ENCODE measurements at places on chromosomes 7 and 10. TPM values are rescaled to one million over a fixed set of nuclear protein-coding genes. Genes with fewer than 3 reads are reported as not detected.

DNA sequence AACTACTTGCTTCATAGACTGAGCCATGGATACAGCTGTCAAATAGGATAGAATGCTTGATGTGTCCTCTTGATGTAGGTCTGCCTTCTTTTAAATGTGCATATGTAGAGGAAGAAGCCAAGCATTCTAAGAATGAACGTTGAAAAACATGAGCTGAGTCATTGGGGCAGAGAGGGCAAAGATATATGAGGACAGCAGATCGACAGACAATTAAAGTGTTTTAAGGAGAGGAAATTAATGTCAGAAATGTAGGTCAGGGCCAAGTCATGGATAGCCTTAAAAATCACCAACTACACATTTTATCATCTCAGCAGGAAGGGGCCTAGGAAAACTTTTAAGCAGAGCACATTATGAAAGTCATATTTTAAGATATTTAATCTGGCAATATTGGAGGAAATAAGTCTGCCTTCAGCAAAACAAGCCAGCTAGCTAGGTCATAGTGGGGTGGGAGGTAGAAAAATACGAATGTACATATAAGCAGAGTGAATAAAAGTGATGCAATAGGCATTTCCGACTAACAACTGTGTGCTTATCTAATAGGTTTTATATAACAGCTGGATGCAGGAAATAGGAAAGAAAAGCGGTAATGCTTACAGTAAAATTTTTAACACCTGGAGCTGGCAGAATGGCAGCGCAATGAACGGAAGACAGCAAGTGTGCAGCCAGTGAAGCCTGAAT lies 638.3 kb upstream of the TPK1 start:
- no peak for DNase-seq

SPACDR gene
- 4.2 TPM for total RNA-seq

DNA sequence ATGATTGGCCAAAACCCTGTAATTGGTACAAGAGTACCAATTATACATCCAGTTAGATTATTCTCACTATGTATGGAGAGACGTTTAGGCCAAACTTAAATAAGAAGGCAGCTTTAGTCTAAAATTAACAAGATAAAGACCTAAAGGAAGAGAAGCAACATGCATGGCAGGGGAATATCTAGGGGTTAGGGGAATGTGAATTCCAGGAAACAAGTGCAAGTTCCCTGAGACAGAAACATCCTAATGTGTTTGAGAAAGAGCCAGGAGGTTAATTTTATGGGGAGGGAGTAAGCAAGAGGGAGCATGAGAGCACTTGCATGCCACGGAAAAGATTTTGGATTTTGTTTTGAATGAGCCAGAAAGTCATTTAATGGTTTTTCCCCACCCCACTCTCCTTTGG lies 39.6 kb upstream of the CCDC6 start:
- DNase-seq, result no peak

CYP2W1 gene
- total RNA-seq, result 0.63 TPM

DNA sequence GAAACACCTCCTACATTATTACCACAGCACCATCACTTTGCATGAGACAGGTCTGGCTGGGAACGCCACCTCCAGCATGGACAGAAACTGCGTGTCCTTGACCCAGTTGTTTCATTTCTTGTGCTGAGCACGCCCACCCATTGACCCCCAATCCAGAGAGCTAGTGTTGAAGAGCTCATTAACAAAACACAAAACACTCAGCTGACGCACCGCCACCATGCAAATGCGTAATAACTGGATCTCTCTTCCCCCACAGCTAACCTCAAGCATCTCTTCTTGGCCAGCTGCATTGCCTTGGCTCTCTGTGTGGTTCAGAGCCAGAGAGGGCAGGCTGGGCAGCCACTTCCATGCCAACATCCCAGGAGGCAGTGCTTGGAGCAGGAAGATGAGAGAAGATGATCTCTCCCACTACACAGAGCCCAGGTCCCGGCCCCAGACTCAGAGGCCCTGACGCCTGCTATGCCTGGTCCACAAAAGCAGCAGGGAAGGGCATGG lies 173.5 kb downstream of the PLXNA4 start:
- no peak for DNase-seq

DNA sequence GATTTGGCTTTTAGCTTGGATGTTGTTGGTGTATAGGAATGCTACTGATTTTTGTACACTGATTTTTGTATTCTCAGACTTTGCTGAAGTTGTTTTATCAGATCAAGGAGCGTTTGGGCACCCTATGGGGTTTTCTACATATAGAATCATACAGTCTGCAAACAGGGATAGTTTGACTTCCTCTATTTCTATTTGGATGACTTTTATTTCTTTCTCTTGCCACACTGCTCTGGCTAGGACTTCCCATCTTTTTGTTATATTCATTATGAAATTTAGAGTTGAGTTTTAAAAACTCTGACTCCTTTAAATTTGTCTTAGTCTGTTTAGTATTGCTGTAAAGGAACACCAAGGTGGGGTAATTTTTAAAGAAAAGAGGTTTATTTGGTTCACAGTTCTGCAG lies 4.7 kb downstream of the ZNF786 start:
- no peak for DNase-seq

GRCh38 chr7:8109196-8110022 lies 140.8 kb downstream of the GLCCI1 start:
- DNase-seq, result peak; percentile 9

CALML5 gene
- 6.3 TPM for total RNA-seq

GRCh38 chr7:128829391-128830166 lies 627 bp upstream of the FLNC start:
- peak; percentile 67 for DNase-seq

SPDYE16 gene
- total RNA-seq, result not detected

DNA sequence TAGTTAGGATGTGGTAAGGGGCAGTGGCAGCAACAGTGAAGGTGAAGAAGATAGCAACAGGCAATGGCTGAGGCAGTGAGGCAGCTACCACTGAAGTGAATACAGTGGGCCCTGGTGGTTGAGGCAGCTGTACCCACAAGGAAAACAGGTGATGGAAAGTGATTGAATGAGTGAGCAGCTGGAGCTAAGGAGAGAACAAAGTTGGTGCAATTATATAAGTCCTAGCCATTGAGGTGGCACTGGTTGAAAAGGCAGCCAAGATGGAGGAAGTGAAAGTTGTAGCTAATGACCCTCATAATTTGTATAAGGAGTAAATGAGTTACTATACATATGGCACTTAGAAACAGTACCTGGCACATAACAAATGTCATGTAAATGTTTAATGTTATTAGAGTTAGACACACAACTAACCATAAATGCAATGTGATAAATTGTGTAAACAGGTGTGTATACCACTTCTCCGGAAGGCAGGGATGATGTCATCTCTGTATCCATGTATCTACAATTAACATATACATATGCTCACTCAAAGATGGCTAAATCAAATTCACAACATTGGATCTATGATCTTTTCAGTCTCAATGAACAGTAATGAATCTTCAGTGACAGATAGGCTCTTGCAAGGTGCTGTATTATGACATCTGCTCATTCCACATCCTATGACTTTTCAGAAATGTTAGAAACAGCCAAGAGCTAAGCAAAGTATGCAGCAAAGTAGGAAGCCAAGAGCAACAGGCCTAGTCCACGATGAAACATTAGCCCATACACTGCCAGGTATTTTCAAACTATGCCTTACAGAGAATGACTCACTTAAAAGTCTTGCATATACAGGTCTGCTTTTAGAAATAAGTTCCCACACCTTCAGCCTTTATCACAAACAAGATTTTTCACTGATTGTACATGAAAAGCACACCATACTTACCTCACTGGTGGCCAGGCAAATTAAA lies 10.7 kb downstream of the XPNPEP1 start:
- DNase-seq, result peak; percentile 17

TMEM243 gene
- 24.6 TPM for total RNA-seq

NAT16 gene
- total RNA-seq, result not detected

GRCh38 chr10:118290471-118290995 lies 51.6 kb downstream of the FAM204A start:
- no peak for DNase-seq

DNA sequence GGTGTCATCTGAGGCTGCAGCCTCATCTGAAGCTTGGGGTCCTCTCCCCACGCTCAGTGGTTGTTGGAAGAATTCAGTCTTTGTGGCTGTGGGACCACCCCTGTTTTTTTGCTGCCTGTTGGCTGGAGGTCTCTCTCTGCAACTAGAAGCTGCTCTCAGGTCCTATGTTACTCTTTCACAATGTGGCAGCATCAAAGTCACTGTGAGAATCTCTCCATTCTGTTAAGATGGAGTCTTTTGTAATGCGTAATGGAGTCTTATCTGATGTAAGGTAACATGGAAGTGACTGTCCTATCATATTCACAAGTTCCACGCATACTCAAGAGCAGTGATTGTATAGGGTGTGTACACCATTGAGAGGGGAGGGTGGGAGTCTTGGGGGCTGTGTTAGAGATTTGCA lies 24.9 kb downstream of the TSPAN13 start:
- no peak for DNase-seq

DNA sequence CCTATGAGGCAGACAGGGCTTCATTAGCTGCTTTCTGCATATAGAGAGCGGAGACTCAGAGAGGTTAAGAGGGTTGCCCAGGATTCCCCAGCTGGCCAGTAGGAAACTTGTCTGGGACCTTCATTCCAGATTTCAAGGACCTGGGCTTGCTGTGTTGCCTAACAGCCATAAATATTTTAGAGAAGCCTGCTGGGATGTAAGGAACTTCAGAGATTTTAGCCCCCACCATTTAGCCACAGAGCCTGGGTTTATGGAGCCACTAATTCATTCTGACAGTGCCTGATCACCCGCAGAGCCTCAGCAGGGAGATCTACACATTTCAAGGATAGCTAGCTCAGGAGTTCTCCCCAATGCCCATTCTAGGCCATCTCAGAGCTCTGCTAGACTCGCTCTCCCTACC lies 56.6 kb upstream of the TRUB1 start:
- DNase-seq, result no peak

DNA sequence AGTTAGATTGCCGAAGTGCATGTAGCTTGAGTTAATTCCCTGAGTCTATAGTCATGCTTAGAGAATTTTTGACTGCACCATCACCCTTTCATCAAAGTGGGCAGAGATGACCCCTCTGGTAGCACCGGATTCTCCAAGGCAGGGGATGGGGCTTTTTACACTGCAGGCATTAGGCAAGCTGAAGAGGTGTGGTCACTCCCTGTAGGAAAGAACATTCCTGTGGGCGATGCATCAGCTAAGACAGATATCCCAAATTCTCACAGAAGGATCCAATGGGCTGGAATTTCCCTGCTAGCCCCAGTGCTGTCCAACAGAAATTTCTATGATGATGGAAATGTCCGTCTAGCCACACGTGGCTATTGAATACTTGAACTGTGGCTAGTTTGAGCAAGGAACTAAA lies 118.2 kb downstream of the ADAM12 start:
- no peak for DNase-seq

LBX1 gene
- total RNA-seq, result not detected

DNA sequence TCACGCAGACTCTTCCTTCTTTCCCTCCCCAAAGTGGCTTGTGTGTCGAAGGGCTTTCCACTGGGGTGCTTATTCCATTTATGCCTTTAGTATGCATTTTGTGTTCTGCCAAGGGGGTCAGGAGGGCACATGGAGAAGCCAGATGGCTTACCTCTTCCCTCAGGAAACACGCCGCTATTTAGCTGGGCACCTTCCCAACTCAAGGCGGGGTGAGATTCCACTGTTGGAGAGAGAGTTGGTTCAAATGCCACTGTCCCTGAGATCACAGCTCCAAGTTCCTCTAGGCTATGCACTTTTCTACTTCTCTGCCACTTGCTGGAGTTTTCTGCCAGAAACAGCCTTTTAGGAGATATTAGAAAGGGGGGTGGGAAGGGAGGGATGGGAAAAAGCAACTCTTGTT lies 1091.8 kb downstream of the LRMDA start:
- no peak for DNase-seq

ZNF248 gene
- 10.7 TPM for total RNA-seq

DNA sequence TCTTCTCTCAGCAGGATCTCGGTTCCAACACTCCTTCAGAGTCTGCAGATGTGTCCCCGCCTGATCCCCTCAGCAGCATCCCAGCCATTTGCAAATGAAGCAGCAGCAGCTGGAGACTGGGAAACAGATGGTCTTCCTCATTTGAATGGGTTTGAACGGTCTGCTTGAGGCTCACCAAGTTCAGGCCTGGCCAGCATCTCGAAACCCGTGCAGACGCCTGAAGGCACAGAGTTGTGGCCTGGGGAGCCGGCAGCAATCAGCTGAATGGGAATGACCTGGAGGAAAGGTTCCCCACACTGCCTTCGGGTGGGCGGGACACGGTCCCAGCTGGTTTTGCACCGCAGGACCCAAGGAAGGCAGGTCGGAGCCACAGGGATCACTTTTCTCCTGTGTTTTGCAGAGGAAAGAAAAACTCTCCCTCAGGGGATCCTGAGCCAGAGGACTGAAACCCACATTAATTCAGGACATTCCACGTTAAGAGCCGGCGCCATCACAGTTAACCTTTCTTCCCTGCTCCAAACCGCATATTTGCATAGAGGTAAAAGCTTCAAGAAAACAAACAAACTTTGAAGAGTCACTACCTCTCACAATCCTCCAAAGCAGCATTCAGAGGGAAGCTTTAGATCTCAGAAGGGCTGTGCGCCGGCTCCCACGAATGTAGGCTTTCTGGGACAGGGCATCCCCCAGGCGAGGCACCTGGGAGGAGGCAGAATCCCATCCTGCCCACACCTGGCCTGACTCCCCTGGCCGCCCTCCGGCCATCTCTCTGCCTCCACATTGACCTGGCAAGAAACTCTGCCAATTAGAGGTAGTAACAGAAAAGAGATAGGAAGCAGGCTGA lies 17.7 kb downstream of the FGFR2 start:
- no peak for DNase-seq

GRCh38 chr10:88138319-88138848 lies 275.0 kb downstream of the PTEN start:
- no peak for DNase-seq

AKR1C4 gene
- total RNA-seq, result not detected

- DNase-seq, result no peak
Observed at GRCh38 chr10:13047529-13048206, 46.2 kb upstream of the CCDC3 start.

SLC18A3 gene
- total RNA-seq, result not detected

DNA sequence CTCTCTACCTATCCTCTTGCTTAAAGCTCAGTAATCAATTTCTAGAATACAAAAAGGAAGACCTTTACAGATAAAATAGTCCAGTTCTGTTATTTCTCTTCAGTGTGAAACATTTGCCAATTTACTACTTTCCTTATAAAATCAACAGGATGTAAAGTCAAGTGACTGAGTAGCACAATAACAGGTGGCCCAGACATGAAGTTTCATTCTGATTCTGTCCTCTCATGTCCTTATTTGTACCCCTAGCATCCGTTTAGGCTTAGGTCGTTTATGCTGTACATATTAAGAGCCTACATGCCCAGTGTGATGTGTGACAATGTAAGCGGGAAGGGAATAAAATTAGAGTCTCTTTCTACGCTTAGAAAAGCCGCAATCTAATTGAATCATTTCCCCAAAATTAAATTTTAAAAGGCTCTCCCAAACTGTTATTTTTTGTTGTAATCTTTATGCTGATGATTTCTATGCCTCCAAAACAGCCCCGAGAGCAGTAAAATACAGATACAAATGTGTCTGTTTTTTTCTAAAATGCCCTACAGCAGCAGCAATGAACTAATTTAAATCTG lies 29.1 kb downstream of the EPC1 start:
- no peak for DNase-seq

DNA sequence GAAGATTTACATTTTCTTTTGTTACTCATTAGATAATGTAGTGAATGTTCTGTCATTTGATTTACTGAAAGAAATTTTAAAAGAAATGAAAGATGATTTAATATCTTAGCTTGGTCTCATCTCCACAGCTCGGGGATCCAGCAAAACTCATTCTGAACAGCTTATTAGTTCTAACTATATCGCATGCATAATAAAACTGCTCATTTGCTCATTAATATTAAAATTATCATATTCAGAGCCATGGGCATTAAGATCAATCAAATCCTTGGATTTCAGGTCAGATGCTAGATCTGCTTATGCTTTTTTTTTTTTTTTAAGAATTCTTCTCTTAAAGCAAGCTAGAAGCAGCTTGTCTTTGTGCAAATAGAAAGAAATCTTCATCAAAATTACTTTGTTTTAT lies 246.1 kb downstream of the FOXP2 start:
- DNase-seq, result no peak
